ENCODE measurements at places on chromosomes 1 and 21. TPM values are rescaled to one million over a fixed set of nuclear protein-coding genes. Genes with fewer than 3 reads are reported as not detected.

- no peak for DNase-seq
Observed at GRCh38 chr1:11485191-11485590, 6.2 kb downstream of the DISP3 start.

DNA sequence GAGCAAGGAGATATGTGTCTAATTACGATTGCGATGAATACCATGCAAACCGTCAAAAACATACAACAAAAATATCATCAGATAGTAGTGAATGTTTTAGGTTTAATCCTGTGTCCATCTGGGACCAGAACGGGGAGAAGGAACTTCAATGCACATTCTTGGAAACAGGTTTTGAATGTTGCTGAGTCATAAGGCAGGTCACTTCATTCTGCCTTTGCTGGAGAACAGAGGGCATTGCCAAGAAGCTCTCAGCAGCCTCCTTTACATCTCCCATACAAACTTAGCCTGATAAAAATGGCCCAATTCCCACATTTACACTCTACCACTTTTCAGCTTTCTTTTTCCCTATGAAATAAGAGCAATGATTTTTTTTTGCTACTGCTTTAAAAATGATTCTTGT, 78.0 kb upstream of the KCNJ6 start:
- DNase-seq = no peak

DNA sequence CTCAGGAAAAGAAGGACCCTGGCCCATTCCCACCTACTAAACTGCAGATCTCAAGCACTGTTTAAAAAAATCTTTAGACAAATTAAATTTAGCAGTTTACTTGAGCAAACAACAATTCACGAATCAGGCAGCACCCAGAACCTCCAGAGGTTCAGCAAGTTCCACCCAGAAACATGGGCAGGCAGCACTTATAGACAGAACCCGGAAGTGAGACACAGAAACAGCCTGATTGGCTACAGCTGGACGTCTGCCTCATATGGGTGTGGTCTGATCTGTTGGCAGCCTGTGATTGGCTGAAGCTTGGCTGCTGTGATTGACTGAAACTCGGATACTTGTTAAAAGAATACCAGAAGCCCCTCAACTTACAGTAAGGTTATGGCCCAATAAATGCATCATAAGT, 34.7 kb upstream of the COL6A2 start:
- no peak for DNase-seq

DNA sequence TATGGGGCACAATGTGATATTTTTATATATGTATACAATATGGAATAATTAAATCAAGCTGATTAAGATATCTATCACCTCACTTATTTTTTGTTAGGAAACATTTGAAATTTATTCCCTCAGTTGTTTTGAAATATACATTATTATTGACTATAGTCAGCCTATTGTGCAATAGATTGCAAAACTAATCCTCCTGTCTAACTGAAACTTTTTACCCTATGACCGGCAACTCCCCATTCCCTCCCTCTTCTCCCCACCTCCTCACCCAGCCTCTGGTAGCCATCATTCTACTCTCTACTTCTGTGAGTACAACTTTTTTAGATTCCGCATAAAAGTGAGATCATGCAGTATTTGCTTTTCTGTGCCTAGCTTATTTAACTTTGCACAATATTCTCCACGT, 117.7 kb upstream of the SGIP1 start:
- DNase-seq = no peak

GRCh38 chr1:8533907-8534306, 216.0 kb downstream of the SLC45A1 start:
- DNase-seq = no peak

DNA sequence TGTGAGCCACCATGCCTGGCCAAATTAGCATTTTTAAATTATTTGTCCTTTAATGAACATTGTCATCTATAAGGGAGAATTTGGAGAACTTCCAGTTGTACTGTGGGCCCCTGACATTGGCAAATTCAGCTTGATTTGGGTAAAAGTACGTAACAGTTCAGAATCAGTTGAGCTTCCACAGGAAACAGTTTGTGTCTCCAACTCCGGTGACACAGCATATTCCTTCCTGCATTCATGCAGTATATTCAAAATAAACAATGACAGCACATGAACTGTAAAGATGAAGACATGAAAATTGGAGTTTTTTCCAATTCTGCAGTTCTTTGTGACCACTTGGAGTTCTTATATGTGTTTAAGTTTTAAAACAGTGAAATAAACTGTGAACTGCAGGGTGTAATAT, 28.2 kb downstream of the RNF220 start:
- DNase-seq = no peak

GRCh38 chr1:77797991-77798390, 18.5 kb downstream of the MIGA1 start:
- no peak for DNase-seq

DNA sequence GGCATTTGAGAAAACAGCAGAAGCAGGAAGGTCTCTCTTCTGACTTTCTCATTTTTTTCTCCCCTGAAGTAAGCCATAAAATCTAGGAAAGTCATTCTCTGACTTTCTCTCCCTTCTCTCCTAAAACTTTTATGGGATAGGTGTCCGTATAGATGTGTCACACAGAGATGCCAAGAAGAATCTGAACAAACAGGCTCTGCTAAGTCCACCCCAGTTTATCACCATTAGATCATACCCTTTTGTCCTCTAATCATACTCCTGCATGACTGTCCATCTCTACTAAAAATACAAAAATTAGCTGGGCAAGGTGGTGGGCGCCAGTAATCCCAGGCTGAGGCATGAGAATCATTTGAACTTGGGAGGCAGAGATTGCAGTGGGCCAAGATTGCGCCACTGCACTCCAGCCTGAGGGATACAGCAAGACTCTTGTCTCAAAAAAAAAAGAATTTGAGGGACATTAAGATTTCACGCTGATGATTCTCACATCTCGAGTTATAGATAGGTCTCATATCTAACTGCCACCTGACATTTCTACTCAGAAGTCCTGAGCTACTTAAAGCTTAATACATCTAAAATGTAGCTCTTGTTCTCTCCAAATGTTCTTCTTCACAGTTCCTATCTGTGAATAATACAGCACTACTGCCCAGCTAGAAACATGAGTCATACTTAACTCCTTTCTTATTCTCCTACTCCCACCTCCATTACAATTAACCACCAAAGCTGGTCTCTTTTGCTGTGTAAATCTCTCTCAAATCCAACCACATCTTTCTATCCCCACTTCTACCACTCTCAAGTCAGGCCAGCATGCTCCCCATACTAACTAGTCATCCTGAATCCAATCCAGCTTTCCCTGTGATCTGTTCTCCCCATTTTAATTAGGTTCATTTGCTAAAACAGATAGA, 47.7 kb downstream of the ZNF644 start:
- DNase-seq = no peak

DNA sequence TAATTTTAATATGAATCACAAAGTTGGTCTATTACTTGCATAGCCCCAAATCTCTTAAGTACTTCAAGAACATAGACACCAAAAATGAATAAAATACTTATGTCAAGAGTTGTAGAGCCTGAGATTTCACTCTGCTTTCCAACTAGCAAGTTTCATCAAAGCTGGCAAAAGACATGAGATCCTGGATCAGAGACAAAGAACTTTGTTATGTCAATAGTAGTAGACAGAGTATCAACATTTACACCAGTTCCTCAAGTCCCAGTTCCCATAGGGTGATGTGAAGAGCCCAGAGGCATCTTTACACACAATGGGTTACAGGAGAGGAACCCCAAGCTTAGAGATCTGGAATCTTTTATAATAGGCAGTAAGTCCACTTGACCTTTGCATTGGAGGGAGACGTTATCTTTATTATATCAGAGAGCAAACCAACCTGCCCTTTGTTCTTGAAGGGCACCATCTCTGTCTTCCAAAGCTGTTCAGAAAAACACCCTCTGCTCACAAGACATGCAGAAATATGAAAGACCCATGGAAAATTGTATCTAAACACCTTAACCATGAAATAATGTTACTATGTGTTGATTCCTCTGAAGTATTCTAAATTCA, 174.4 kb upstream of the GALNT2 start:
- DNase-seq = no peak

DNA sequence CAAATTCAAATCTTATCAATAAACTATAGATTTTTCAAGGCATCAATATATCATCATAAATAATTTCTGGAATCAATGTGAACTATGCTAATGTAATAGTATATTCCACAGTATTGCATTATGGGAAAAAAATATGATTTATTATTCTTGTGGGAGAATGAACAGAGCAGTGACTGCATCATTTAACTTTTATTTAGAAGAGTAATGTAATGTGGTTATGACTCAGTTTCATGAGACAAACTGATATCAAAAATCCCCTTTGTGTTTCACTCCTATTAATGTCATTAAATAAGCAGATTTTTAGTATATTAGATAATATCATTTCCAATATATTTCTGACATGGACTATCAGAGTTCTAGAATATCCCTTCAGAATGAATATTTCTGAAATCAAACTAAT, 187.6 kb downstream of the LRRC40 start:
- no peak for DNase-seq

GRCh38 chr1:11620405-11620804, 33.8 kb downstream of the FBXO2 start:
- no peak for DNase-seq

- no peak for DNase-seq
Observed at GRCh38 chr21:26112127-26112742, 58.3 kb downstream of the APP start.

- no peak for DNase-seq
Observed at GRCh38 chr1:27752360-27752759, 20.7 kb upstream of the STX12 start.

DNA sequence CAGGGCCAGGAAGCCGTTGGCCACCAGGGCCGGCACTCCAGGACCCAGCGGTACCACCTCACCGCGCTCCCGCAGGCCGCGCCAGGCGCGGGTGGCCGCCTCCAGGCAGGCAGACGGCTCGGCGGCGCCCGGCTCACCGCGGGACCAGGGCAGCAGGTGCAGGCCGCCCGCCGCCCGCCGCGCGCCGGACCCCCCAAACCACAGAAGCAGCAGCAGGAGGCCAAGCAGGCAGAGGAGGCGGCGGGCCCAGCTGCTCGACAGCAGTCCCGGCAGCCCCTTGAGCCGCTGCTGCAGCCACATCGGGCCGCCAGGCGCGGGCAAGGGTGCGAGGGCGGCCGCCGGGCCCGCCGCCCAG, 312 bp downstream of the KIAA2013 start:
- DNase-seq = no peak

- DNase-seq = no peak
Observed at GRCh38 chr1:177067752-177068410, 96.6 kb downstream of the ASTN1 start.

DNA sequence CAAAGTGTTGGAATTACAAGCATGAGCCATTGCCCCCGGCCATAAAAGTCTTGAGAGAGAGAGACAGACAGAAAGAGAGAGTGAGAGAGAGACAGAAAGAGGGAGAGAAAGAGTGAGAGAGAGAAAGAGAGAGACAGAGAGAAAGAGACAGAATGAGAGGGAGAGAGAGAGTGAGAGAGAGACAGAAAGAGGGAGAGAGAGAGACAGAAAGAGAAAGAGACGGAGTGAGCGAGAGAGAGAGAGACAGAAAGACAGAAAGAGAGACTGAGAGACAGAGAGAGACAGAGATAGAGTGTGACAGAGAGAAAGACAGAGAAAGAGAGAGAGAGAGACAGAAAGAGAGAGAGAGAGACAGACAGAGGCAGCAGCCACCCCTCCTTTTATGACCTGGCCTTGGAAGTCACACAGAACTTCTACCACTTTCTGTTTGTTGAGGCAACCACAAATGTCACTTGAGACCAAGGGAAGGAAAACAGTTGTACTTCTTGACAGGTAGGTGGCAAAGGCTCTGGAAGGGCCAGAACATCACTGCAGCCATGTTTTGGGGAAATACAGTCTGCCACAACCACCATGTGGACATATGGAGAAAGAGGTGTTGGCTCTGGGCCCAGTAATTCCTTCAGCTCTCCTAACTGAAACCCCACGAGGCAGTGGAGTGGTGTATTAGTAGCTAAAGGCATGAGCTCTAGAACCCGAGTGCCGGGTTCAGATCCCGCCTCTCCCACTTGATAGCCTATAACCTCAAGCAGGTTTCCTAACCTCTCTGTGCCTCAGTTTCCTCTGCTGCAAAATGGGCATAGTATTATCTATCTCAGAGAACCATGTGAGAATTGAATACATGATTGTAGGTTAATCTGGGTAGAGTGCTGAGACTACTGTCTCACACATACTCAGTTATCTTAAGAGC, 50.6 kb downstream of the TNFRSF8 start:
- DNase-seq = no peak

EPRS1 gene
- 47.4 TPM for total RNA-seq

TMOD4 gene
- total RNA-seq = 226 TPM

AADACL3 gene
- total RNA-seq = not detected

FAM177B gene
- total RNA-seq = not detected
